ENCODE measurements at places on chromosomes 7 and 10.
A peak's percentile ranks its signal among the peaks of the same experiment; 100 is the strongest.

GRCh38 chr7:36985866-36986400 lies 261.6 kb upstream of the AOAH start:
- ATAC-seq = no peak

DNA sequence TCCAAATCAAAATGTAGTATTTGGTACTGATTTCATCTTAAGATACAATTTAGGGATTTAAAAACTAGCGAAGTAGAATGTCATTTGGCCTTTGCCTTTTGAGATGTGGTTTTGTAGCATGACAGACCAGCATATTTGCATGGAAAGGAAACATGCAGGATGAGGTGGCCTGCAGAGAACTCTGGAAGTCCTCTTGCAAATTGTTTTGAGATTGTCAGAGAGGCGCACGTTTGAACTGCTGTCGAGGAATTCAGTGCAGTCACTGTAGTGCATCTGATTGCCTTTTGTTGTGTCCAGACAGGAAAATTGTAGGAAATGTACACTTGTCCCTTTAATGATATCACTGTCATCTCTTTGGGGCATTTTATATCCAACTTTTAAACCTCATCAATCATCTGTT lies 136.7 kb downstream of the CELF2 start:
- ATAC-seq = peak; percentile 81

GRCh38 chr7:12939694-12940093 lies 252.3 kb downstream of the ARL4A start:
- ATAC-seq = no peak

- ATAC-seq = peak; percentile 5
These were observed 734 bp downstream of the CHST3 start for GRCh38 chr10:71964743-71965515.

- ATAC-seq = no peak
These were observed 7.4 kb downstream of the AVL9 start for GRCh38 chr7:32502728-32503127.

DNA sequence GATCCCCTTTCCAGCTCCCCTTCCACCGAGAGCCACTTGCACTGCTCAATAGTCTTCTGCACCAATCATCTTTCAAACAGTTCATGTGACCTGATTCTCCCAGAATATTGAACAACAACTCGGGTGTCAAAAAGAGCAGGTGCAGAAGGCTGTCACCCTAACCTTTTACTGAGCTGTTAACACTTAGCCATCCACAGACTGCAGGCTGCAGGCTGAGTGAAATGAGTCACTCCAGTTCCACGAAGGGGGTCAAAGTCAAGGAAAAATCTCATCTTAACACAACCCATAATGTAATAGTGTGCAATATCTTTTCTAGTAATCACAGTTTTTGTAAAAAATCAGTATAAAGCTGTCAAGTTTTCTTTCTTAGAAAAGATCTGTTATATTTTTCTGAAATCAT lies 63.1 kb downstream of the MTPAP start:
- no peak for ATAC-seq

Data from stimulated activated memory B cell treated with anti-CD40 and anti-IgM and Interleukin-4, amounts not matched to agents 10 μg/mL and 1 μg/mL and 100 μg/mL, for 72 hours (primary cell).